ENCODE measurements at places on chromosomes 11 and 22.

DNA sequence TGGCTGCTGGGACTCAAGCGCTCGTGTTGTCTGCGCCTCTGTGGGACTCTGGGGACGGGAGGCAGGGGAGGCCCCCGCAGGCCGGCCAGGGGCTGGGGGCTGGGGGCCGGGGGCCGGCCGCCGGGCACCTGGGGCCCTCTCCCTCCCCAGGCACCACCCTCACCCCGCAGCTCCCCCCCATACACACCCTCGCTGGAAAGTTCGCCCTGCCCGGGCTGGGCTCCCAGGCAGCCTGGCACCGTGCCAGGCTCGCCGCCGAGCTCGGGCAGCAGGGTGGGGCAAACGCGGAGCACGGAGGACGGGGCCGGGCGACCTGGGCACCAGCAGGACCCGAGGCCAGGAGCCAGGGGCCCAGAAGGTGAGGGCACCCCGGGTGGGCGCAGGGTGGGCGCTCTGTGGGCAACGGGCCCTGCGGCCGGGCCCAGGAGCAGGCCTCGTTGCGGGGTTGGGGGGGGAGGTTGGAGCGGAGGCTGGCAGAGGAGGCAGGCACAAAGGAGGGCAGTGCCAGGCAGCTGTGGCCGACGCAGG lies 76.7 kb upstream of the WNT7B start:
- peak; percentile 45 for DNase-seq

GRCh38 chr11:8219257-8220021 lies 44.2 kb downstream of the LMO1 start:
- no peak for DNase-seq

- no peak for DNase-seq
Measured at GRCh38 chr22:24950272-24950902, 2.1 kb upstream of the KIAA1671 start.

DNA sequence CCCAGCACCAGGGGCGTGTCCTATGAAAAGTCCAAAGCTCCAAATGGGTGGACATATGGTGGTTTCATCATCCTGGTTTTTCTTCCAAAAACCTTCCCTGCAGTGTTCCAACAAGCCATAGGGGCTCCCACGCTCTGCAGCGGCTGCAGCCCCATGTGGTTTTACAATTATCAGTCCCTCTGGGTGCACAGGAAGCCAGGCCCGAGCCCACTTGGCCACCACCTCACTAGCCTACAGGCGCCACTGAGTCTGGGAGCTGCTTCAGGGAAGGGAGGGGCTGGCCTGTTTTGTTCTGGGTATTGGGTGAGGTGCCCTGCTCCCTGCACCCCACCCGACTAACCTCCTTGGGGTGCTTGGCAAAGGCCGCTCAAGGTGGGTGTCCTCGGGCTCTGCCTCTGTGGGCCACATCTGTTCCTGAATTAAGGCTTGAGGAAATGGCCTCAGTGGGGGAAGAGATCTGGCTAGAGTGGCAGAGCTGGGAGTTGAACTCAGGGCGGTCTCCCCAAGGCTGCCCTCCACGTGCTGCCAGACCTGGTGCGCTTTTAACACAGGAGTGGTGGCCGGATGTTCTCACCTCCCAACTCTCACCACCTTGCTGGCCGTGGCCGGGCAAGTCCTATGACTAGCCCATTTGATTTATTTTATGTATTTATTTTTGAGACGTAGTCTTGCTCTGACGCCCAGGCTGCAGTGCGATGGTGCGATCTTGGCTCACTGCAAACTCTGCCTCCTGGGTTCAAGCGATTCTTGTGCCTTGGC lies 5.3 kb upstream of the CDC42BPG start:
- no peak for DNase-seq

- no peak for DNase-seq
Measured at GRCh38 chr11:96303064-96303463, 39.9 kb downstream of the MAML2 start.

DNA sequence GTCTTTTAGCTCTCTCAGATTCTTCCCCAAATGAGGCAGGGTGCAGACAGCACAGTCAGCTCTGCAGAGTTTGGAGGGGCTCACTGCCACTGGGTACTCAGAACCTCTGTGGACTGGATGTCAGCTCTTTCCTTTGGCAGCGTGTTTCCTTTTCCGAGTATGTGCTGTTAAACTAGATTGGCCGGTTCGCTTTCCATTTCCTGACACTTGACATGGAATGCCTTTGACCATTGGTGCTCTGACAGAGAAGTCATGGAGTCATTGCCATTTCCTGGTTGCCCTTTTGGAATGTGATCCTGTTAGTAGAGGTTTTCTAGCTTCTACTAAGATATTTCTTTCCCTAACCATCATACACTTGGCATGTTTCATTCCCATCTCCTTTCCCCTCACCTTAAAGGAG lies 86.7 kb downstream of the SWAP70 start:
- no peak for DNase-seq

GRCh38 chr11:57638005-57638781 lies 11.5 kb downstream of the YPEL4 start:
- DNase-seq = no peak

- DNase-seq = no peak
Measured at GRCh38 chr11:10349806-10350205, 44.9 kb downstream of the ADM start.

GRCh38 chr11:129352676-129353075 lies 23.0 kb upstream of the BARX2 start:
- no peak for DNase-seq

DNA sequence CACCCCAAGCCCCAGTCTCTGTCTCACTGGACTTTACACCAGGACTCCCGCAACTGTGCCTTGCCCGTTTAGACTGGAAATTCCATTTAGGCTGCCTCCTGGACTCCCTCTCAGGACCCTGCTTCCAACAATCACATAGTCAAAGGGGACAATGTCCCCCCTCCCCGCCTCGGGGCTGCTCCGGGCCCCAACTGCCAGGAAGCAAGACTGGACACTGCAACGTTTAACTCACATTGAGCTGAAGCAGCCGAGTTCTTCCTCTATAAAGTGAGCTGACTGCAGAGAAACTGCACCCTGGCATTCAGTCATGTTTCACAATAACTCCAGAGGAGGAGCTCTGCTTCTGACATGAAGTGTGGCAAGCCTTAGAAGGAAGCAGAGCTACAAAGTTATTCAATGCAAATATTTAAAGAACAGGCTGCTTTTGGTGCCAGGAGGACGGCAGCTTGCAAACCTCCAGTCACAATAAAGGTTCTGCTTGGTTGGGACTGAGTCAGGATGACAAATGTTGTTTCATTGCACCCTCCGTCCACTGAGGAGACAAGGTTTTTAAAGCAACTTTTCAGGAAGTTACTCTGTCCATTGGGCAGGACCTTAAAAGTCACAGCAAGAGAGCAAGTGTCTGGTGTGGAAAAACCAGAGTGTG lies 19.9 kb downstream of the PACSIN2 start:
- no peak for DNase-seq

- no peak for DNase-seq
Measured at GRCh38 chr11:133361689-133361994, 170.7 kb downstream of the OPCML start.

DNA sequence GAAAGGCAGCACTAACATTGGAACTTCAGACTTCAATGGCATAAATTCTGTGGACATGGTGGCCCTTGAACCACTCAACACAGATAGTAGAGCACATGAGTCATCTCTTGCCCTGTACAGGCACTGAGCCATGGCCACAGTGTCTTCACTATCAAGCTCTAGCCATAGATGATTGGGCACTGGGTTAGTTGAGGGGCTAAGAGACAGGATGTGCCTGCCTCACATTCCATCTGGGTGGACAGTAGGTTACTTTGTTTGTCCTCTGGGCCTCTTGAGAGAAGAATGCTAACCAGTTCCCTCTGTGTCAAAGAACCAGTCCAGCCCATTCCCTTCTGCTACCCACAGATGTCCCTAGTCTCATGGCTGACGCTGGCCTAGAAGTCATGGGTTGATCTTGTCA lies 39.8 kb downstream of the OR6Q1 start:
- no peak for DNase-seq

GRCh38 chr11:128187835-128188234 lies 399.5 kb downstream of the ETS1 start:
- DNase-seq = no peak

GRCh38 chr11:3929232-3929631 lies 73.8 kb downstream of the STIM1 start:
- DNase-seq = no peak

DNA sequence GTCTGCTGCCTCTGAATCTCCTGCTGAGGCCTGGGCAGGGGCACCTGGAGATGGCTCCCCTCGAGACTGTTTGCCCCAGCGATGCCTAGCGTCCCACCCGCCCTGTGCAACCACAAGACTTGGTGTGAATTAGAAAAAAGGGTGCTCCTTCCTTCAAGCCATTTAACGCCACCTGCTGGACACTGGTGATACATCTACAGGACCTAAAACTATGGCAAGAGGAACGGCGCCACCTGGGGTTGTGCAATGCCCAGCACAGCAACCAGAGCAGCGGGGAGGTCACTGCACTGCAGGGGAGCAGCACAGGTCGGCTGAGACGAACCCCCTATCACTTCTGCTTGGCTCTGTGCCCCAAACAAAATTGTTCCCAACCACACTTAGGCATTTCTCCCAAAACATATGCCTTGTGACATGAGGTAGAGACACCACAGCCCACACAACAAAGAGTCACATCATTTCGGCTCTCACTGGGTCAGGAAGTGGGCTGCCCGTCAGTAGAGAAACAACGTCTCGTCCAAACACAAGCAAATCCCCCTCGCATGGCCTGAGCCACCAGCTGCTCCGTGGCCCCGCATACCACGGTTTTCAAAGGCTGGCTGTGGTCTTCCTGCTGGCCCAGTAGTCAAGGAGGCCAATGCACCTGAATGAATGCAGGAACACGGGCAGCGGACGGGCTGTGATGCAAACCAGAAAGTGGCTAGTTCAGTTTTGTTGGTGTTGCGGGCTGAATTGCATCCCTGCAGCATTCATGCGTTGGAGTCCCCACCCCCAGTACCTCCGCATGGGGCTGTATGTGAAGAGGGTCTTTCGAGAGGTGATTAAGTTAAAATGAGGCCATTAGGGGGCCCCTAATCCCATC lies 171.9 kb downstream of the SHANK2 start:
- DNase-seq = no peak

GRCh38 chr11:13324141-13324540 lies 46.6 kb downstream of the BMAL1 start:
- DNase-seq = no peak

DNA sequence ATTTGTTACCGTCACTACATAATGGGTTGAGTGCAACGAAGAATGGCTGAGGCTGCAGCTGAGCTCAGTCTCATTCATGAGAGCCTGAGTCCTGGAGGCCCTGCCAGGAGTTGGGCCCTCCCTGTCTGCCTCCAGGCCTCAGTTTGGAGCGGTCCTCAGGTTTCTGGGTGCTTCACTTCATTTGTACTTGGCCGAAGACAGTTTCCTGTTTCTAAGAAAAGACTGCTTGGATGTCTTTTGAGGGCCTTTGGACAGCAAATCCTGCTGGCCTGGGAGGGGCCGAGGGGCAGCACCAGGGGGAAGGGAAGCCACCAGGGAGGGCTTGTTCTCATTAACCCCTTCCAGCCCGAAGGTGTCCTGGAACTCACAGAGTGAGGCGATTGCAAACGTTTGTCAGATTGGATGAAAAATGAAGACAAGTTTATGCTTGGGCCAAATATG lies 163.1 kb downstream of the ETS1 start:
- DNase-seq = no peak

DNA sequence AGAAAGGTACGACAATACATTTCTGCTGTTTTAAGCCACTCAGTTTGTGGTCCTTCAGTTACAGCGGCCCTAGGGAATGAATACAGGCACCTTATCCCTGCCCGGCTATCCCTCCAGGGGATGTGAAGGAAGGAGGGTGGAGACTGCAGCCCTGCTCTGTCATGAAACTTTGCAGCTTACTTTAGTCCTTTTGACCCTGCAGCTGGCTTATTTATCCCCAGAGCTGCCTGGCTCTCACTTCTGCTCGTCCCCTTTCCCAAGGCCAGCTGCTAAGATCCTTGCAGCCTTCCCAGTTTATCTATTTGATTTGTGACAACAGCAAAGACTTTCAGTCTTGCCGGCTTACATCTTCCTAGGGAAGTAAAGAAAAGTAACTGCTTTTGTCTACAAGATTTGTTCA lies 55.2 kb downstream of the SC5D start:
- DNase-seq = no peak

DNA sequence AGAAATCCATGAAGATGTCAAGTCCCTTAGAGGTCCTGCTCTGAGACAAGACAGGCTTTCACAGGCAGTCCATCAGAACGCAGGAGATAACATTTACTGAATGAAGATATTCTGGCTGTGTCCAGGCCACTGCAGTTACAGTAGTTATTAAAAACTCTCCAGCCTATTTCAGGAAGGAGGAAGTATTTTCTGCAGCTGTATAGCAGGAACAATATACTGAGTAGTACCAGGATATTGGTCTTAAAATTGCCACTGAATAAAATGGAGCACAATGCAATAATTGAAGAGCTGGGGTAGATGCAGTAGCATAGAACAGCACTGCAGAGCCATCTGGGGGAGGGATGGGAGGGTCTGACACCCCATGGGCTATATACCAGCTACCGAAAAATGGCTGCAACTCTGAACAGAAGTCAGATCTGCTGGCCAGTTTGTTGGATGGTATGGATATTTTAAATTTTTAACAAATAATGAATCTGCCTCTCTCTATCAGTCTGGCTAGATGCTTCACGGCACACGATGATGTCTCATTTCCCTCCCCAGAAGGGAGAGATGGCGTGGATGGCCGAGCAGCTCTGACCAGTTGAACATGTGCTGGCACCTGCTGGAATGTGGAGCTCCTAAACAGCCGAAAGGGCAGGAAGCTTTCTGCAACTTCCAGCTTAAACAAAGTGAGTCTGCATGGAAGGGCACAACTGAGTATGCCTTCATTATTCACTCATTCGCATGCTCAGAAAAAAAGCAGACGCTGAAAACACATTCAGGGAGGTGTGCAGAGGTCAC lies 342.1 kb upstream of the SYN3 start:
- DNase-seq = no peak

DNA sequence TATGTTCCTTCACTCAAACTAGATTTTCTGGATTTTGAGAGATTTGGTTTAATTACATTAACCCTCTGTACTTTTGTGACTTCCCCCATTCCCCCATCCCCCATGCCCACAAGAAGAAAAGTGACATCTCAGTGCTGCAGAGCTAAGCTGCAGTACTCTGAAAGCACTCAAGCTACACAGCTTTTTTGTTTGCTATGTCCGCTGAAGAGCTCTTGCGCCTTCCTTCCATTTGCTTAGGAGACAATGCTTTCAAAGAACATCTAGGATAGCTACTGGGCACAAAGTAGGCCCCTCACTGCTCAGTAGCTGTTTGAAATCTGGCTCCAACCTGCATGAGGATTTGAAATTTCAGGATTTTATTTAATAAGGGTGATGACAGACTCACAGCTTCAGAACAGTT lies 69.7 kb downstream of the SLC17A6 start:
- DNase-seq = no peak

DNA sequence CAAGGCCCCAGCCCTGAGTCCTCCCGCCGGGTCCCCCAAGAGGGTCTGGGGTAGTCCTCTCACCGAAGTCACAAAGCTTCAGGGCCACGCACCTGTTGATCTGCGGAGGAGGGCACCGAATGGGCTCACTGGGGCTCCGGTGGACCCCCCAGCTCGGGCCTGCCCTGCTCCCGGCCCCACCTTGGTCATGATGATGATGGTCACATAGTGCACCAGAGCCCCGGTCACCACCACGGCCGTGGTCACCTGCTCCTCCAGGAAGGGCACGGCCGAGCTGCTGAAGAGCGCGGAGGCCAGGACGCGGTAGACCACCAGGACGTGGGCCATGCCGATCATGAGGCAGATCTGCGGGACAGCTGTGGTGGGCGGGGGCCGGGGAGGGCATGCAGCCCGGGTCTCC lies 13.5 kb upstream of the SIGIRR start:
- no peak for DNase-seq

- no peak for DNase-seq
Measured at GRCh38 chr22:42617155-42617983, 2.7 kb upstream of the POLDIP3 start.

GRCh38 chr11:14857621-14858020 lies 34.4 kb downstream of the CYP2R1 start:
- no peak for DNase-seq

GRCh38 chr11:70595452-70595851 lies 197.1 kb downstream of the CTTN start:
- no peak for DNase-seq

Measured in activated CD8-positive, alpha-beta memory T cell treated with anti-CD3 and anti-CD28 coated beads for 1 hour (primary cell).